ENCODE measurements at places on chromosomes 7 and 10.
A peak's percentile ranks its signal among the peaks of the same experiment; 100 is the strongest.

DNA sequence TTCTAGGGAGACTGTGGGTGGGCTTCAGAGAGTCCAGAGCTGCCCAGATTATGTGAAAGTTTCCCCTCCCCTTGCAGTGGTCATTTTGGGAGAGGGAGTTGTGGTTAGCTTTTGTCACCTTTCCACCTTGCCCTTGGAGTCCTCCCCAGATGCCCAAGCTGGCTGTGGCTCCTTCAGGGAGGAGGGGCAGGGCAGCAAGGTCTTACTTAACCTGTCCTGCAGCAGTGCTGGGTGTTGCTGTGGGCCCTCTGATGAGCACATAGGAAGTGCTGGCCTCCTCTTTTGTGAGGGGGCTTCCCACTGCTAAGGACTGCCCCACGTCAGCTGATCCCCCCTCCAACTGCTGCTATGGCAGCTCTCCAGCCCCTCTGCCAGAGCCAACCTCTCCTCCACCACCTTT is 17.6 kb upstream of the AQP1 start:
- no peak for DNase-seq

GRCh38 chr10:35768011-35768410 is 125.9 kb upstream of the FZD8 start:
- no peak for DNase-seq

DNA sequence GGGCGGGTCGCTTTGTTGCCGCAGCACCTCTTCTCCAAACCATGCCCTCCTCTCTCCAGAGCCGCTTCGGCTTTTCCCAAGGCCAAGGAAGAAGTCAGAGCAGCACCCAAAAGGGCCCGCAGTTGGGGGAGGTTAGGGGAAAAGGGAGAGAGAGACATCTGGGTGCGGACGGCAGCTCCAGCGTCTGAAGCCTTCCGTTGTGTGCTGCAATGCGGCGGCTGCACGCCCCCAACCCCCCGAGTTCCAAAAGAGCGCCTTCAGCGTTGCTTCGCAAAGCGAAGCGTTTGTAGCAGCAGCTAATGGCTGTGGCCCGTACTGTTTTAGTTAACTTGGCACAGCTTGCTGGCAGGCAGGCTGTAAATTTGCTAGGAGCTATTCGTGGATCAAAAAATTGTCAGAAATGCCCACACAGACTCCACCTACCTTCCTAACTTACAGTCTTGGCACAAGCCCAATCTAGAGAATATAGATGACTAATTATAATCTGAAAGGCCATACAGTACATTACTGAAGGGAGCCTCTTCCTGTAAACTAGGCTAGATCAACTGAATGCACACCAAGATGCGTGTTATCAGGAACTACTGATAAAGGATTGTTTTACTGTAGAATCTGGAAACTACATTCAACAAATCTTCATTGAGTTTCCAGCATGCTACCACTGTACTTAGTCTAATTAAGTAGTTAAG is 1.1 kb upstream of the KBTBD2 start:
- peak; percentile 42 for DNase-seq

DNA sequence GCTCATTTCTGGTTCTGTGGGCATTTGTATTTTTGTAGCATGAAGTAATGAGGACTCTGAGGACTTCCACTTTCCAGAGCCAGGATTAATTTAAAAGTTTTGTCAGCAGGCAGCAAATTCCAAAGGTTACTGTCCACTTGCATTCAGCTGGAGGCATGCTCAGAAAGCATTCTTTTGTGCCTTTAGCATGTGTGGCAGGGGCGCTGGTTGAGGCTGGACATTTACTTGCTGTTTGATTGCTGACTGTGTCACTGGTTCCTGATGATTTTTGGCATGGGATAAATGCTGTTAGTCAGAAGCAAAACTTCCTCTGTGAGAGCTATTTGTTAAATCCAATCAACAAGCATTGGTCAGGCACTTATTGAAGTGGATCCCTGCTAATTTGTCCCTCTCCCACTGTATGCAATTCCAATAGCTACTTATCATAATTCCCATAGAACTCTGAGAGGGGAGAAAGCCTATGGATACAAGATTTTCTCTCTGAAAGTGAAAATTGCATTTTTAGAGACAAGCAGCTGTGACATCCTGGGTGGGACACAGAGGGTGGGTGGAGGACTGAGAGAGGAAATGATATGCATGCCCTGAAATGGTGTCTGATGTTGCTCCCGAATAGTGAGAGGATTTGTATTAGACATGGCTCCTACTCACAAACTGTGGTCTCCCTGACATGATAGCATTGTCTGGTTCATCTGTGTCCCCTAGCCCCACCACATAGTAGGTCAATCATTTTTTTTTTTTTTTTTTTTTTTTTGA is 161.2 kb upstream of the WDR11 start:
- DNase-seq, result no peak

DNA sequence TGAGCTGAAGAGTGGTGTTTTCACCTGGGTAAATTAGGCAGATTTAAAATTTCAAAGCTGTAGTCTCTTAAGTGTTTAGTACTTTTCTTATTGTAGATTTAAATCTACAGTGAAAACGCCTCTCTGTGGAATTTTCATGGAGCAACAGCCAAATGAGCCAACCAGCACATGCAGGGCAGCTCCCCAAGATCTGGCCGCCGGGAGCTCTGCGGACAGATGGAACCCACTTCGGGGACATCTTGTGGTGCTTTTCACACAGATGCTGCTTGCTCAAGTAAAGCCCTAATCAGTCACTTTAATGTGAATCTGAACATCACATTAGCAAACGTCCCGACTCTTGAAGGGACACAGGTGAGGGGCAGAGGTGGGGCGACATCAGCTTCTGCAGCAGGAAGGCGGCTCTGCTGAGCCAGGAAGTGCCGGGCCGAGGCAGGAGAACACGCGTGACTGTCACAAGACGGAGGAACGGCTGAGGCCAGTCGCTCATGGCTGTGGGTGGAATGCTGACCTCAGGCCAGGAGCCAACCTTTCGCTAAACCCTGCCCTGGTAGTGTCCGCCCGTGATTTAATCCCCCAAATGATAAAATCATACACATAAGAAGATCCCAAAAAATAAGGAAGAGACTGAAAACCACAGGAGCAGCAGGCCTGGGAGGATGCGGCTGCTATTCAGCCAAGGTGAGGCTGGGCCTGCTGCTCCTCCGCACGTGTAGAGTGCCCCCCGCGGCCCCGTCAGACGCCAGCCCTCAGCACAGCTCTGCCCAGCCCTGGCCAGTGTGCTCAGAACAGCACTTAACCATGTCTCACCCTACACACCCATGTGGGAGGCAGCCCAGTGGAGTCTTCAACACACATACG is 256.8 kb downstream of the ZMYND11 start:
- DNase-seq, result no peak

DNA sequence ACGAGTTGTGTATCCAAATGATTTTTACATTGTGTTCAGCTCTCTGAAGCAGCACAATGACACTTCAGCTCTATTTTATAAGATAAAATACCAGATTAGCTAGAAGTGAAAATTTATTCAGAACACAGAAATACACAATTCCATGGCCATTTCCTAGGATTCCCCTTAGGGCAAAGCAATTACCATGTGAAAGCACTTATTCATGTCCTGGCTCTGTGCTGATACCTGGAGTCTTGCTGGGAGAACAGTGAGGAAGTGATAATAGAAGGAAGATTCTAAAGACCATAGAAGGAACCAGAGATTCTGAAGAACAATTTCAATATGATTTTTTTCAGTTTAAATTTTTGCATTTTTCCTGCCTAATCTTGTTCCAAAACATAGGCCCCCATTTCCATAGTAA is 657.4 kb upstream of the ZWINT start:
- DNase-seq, result no peak

DNA sequence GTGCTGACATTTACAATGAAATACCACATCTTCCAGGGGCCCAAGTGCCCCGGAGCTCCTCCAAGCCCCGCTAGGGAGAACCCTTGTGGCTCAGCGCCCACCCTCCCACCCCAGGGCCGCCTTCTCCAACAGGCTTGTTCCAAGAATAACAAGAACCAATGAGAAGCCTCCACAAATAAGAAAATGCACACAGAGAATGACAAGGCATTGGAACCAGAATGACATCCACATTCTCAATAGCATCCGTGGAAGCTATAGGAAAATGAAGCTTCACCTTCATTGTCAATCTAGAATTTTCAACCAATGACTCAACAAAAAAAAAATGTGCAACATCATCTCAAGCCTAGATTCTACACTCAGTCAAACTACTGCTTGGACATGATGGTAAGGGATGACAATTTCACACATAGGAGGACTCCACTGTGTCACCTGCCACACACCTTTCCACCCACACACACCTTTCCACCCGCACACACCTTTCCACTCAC is 50.4 kb upstream of the PPP2R2D start:
- DNase-seq, result no peak

DNA sequence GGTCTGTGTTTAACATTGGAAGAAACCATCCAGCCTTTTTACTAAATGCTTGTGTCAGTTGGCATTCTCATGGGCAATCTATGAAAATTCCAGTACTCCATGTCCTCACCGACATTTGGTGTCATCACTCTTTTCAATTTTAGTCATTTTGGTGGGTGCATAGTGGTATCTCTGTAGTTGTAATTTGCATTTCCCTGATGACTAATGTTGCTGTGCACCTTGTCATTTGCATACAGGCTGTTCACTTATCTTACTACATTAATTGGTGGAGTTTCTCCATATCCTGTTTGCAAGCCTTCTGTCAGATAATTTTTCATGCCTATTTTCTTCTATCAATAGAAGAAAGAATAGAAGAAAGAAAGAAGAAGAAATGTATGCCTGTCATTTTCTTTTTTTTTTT is 73.7 kb downstream of the PLPP4 start:
- DNase-seq, result no peak

DNA sequence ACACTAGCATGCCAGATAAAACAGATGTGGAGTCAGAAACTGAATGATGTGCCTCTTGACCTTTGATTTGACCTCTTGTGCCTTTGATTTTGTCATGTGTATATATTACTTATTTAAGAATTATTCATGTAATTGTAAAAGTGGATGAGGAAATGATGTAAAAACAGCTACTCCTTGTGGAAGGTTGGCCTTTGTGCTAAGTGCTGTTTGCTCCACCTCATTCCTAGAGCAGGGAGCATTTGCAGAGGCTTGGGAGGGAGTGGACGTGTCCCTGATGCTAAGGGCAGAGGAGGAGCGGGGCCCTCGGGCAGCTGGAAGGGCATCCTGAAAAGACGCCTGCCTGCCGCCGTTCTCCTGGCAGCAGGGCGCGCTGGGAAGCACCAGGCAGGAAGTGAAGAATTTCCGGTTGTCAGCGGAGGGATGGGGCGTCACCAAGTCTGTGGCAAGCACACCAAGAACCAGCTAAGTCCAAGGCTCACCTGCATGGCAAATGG is 197.6 kb upstream of the ZNF32 start:
- no peak for DNase-seq

- DNase-seq, result no peak
Measured at GRCh38 chr7:14834883-14835282, 67.7 kb downstream of the DGKB start.

Data from CD4-positive, alpha-beta T cell (primary cell).